ENCODE measurements at places on chromosomes 2 and 18.

GRCh38 chr18:23861805-23862470, 152.6 kb upstream of the TTC39C start:
- no peak for DNase-seq

GRCh38 chr2:232350804-232351685, 27.5 kb upstream of the ALPP start:
- DNase-seq: no peak

GRCh38 chr2:95031726-95032116, 6.2 kb downstream of the MAL start:
- no peak for DNase-seq

GRCh38 chr2:101740555-101740964, 43.1 kb downstream of the MAP4K4 start:
- no peak for DNase-seq

GRCh38 chr2:205280596-205281236, 401.6 kb upstream of the NRP2 start:
- DNase-seq: no peak

DNA sequence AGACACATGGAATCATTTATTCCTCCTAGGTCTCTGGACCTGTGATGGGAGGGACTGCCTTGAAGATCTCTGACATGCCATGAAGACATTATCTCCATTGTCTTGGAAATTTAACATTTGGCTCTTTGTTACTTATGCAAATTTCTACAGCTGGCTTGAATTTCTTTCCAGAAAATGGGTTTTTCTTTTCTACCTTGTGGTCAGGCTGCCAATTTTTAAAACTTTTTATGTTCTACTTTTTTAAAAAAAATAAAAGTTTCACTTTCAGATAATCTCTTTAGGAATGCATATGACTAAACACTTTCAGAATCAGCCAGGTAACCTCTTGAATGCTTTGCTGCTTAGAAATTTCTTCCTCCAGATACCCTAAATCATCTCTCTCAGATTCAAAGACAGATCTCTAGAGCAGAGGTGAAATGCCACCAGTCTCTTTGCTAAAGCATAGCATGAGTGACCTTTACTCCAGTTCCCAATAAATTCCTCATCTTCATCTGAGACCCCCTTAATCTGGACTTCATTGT, 209.6 kb downstream of the RPRM start:
- DNase-seq: no peak

DNA sequence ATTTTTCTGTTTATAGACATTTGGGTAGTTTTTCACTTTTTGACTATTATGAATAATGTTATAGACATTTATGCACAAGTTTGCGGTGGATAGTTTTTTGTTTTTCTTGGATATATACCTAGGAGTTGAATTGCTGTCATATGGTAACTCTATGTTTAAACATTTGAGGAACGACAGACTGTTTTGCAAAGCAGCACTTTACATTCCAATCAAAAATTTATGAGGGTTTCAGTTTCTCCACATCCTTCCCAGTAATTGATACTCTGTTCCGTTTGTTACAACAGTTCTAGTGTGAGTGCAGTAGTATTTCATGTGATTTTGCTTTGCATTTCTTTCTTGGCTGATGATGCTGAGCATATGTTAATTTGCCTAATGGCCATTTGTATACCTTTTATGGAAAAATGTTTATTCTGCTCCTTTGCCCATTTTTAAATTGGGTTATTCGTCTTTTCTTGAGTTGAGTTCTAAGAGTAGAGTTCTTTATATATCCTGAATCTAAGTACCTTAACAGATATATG, 617.3 kb upstream of the LRATD1 start:
- DNase-seq: no peak

- DNase-seq: no peak
These were observed 164.9 kb downstream of the BABAM2 start for GRCh38 chr2:28055325-28055970.

GRCh38 chr2:193810533-193810932, 1615.8 kb upstream of the TMEFF2 start:
- no peak for DNase-seq

GRCh38 chr2:215637651-215638050, 201.8 kb upstream of the FN1 start:
- DNase-seq: no peak

DNA sequence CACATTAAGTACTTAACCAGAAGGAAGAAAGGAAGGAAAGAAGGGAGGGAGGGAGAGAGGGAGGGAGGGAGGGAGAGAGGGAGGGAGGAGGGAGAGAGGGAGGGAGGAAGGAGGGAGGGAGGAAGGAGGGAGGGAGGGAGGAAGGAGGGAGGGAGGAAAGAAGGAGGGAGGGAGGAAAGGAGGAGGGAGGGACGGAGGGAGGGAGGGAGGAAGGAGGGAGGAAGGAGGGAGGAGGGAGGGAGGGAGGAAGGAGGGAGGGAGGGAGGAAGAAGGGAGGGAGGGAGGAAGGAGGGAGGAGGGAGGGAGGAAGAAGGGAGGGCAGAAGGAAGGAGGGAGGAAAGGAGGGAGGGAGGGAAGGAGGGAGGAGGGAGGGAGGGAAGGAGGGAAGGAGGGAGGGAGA, 363.3 kb downstream of the MBD2 start:
- DNase-seq: no peak

- DNase-seq: no peak
These were observed 110.6 kb upstream of the TTC39C start for GRCh38 chr18:23903971-23904370.

DNA sequence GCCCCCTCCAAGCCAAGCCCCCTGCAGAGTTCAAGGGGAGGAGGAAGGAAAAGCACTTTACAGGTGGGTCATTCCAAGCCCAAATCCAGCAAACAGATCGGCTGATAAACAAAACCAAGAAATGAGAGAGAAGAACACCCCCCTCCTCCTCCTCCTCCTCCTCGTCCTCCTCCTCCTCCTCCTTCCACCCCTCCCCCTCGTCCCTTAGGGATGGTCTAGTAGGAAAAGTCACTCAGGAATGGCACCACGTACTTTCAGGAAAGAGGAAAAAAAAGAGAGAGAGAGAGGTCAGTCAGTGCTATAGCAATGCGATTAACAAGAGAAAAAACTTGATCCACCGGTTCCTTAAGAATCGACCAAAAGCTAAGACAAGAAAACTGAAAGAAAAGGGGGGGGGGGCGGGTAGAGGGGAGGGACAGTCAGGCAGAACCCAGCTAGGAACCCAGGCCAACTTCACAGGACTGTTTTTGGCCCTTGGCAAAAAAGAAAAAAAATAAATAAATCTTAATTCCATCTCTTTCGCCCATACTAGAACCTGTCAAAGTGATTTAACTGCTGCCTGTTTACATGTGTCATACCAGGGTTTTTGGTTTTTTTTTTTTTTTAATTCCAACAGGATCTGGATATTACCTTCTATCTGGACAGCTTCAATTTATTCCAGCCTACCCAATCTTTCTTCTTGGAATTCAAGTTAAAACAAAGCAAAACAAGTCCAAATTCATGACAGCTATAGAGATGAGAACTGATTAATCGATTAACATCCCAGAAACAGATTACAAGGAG, 906 bp downstream of the IKZF2 start:
- no peak for DNase-seq

- no peak for DNase-seq
These were observed 7.1 kb upstream of the CEP68 start for GRCh38 chr2:65049010-65049639.

DNA sequence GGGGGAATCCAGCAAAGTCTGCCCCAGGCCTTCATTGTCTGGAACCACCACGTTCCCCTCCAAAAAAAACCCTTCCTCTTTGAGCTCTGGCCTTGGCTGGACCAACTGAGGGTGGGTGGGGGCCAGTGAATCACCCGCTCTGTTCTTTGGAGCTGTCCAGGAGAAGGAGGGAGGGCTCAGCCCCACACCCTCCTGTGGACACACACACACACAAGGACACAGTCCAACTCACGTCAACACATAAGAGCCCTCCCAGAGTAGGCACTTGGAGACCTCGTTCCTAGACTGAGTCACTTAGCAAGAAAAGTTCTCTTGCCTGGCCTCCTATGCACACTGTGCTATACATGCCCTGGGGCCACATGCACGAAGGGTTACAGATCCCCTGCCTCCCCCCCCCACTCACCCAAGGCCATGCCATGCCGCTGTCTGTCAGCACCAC, 1.2 kb upstream of the TNS1 start:
- no peak for DNase-seq

DNA sequence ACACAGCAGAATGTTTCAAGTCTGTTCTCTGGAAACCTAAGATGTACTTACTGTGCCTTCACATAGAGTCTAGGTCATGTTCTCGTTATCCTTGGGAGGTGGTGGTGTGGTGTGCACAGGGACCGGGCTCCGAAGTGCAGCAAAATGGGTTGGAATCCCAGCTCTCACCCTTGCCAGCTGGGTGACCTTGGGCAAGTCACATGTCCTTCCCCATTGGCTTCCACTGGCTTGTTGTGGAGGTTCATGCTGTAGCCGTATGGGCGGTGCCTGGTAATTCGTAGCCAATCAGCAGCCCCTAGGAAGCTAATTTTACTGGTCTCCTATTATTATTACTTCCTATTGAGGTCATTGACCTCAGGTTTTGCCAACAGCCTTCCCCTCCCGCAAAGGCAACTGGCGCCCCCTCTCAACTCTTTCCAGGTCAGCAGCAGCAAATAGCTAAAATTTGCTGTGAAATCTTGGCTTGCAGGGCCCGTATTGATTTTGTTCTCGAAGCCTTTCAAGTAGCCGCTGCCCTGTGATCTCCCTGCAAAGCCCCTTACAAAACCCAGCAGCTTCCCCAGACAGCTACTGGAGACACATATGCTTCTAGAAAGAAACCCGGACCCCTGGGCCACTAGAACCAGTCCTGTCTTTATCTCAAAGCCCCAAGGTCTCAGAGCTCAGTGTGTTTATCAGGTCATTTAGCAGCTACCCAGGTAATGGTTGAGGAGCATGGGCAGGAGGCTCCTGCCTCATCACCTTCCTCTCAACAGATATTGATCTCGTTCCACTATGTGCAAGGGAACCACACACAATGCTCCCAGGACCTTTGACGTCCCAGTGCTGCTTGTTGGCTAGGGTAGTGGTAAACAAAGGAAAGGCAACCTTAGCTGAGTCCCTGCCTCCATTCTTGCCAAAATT, 66.5 kb upstream of the SLC1A4 start:
- no peak for DNase-seq

DNA sequence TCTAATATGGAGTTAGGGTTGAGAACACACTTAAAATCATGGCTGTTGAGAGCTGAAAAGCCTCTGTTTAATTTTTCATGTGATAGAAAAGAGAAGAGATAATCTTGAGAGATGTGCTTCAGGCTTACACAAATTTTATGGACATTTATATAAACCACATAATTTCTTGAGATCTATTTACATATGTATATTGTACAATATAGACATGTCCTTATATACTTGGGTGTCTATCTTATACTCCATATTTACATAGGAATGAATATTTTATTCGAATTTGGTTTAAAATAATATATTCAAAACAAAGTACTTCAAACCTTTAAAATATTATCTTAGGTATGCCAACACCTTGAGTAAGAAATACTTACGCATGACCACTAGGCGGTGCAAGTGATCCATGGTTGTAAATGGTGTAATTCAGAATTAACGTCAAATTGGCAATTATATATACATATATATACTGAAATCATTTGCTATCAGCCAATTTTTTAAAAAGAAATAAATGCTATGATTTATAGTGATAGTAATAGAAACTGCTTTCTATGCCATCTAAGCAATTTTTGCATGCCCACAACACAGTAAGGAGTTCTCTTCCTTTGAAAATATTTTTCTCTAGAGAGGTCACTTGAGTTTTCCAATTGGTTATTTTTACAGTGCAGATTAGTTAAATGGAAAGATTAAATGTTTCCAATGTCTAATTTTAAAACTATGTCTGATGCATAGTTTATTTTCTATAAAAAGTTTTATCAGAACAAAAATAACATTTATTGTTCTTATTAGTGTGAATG, 37.6 kb upstream of the SPAG16 start:
- no peak for DNase-seq

DNA sequence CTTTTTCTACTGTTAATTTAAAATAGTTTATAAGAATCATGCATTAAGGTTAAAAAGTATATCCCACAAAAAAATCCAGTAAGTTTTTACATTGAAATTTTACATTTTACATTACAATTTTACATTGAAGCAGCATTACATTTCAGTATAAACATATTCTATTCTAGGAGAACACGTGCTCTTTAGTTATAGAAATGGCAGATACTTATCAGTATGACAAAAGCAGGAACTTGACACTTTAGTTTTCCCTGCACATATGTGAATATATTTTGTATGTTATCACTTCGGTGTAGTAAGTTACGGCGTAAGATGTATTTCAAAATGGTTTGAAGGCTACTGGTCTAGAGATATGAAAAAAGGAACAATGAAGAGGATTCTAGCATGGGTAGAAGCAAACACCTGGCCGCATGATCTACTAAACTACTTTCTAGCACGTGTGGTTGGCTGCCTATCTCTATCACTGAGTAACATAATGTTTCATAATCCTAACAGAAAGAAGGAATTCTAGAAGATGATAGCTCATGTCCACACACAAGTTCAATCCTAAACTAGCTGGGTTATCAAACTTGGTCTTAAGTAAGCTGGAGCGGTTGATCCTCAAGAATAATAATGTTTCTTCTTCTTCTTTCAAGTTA, 5.4 kb downstream of the IMMT start:
- DNase-seq: no peak

GRCh38 chr18:70641156-70641775, 352.4 kb downstream of the SOCS6 start:
- no peak for DNase-seq

- no peak for DNase-seq
These were observed 20.3 kb downstream of the TBR1 start for GRCh38 chr2:161436411-161436810.

DNA sequence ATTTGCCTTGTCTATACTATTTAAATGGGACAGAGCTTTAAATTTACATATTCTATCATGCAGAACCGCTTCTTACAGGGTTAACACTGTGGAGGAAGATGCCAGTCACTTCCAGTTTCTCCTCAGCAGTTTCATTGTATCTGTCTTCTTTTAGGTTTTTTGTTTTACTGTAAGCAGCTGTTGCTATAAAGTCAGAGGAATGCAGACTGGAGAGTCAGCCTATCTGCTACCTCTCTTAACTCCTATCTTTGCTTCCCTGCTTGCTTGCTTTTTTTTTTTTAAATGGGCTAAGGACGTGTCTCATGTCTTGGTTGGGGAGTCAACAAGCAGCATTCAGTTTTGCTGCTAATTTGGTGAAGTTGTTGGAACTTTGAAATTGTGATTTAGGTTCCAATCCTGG, 8.9 kb downstream of the EPC2 start:
- DNase-seq: no peak

DNA sequence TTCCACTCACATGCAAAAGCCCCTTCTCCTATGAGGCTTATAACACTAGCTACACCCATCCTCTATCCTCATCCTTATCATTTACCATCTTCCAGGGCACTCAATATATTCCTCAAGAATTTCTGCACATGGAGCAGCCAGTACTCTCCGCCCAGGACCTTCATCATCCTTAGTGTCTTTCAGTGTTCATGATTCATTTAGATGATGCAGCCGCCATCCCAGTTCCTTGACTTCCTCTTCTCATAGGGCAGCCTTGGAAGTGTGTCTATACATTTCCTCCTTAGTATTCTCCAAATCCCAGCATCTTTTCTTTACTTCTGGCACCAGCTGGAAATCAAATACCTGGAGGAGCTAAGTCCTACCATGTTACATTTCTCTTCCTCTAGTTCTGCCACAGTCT, 3.0 kb upstream of the ITSN2 start:
- DNase-seq: no peak

All from GM12864 (cell line).